ENCODE measurements at places on chromosomes 3 and 15. TPM values are rescaled to one million over a fixed set of nuclear protein-coding genes. Genes with fewer than 3 reads are reported as not detected.

DNA sequence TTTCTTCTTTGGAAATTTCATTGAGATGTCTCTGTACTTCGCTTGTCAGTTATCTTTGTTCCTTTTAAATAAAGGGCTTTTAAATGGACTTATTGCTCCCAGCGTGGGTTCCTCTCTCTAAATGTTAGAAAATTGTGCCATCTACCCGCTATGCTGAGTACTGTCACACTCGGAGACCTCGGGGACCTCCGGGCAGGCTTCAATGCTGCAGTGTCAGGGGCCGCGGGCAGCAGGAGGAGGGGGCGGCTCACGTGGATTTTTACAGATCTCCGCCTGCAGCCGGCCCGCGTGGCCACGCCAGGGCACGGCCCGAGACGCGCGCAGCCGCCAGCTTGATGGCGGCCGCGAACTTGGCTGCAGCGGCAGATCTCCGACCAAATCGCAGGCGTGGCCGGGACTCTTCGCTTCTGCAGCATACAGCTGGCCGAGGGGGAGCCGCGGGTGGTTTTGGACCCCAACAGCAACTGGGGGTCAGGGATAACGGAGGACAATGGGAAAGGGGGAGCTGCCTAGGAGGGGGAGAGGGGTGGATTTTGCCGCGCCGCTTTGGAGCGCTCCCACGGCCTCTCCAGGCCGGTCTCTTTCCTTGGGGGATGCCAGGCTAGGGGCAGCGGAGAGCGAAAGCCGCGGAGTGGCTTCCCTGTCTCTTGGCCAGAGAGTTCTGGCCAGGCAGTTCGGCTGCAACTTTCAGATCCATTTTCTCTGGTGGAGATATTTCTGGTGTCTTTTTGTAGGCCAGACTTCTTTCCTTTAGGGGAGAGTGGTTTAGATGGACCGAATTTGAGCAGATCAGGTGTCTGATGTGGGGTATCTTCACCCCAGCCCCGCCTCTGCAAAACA lies 15.3 kb downstream of the NR2F2 start:
- DNase-seq = no peak

GRCh38 chr3:147428326-147428725 lies 19.2 kb downstream of the ZIC1 start:
- DNase-seq = no peak

GRCh38 chr3:133377396-133377795 lies 22.5 kb upstream of the BFSP2 start:
- DNase-seq = no peak

DNA sequence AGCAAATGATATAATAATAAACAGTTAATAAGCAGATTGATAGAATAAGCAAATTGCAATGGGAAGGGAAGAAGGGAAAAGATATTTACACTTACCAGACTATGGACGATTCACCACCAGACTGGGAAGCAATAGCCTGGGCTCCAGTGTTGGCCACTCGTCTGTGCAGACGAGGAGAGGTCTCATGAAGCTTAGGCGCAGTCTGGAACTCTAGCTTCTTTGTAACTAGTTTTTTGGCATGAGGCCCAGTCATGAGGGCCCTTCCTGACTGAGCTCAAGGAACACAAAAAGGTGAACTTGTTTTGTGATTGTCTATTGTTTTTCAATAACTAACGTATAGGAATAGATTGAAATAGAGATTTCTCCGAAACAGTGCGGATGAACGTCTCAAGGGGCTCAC lies 63.3 kb upstream of the GATM start:
- DNase-seq = no peak

DNA sequence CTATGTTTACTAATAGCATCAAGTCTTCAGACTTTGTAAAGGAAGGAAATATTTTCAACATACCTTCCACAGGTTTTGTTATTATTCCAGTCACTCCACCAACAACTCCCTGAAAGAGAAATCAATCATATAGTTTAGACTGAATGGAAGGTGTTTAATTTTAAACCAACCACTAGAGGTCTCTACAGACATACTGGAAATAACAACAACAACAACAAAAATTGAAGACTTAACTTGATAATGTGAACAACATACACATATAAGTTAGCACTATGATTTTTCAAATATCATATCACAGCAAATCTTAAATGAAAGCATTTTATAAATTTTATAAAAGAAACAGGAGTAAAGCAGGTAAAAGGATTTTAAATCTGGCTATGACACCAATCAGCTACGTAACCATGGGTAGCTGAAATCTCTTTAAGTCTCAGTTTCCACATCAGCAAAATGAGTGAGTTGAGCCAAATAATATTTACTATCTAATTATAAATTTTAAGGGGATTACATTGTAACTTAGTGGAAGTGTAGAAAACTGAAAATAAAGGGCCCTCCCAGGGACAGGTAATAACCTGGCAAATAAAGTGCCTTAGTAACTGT lies 188.2 kb downstream of the VPS13C start:
- DNase-seq = no peak

DNA sequence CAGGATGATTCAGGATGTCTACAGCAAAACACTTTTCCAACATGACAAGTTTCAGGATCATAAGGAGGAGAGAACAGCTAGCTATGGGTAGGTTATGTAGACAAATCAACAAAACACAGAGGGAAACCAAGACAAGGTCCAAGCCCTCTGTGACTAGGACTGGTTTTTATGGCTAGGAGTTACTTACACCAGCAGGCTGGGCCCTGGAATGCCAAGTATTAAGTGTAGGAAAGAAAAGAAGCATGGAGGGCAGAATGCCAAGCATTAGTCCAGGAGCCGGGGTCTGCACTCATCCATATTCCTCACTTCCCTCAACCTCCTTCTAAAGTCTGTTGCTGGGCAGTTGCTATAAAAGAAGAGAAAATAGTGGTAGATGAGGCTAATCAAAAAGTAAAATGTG lies 35.3 kb upstream of the PPP2R3A start:
- no peak for DNase-seq

Gene SMCO1
- not detected for total RNA-seq

Gene CMTM8
- 0.31 TPM for total RNA-seq

- DNase-seq = peak; percentile 10
These were observed 203.7 kb downstream of the ABHD5 start for GRCh38 chr3:43894176-43895049.

Gene ZNF501
- 26.8 TPM for total RNA-seq

DNA sequence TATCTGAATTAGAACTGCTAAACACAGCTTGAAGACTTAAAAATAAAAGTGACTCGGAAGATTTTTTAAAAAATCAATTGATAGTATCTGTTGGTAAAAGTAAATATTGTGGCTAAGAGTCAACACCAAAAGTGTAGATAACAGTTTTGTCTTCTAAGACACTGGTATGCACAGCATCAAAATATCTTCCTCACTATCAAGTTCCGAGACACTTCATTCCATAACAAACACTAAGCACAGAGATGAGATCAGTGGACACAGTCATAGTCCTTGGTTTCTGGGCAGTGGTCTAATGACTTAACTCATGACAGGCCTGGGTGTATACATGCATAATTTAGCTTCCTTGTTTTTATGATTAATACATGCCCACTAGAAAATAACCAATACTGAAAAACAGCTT lies 63.2 kb downstream of the PXYLP1 start:
- DNase-seq = no peak

Gene FRMD4B
- 54.6 TPM for total RNA-seq

GRCh38 chr3:122484985-122485384 lies 29.8 kb downstream of the KPNA1 start:
- no peak for DNase-seq
